Right lobe of liver (tissue), 6 donors: ENCODE measurements at places on chromosomes 6 and 20.

GRCh38 chr6:22838345-22838744, 269.0 kb downstream of the HDGFL1 start:
- DNase-seq = no peak

GRCh38 chr6:30450909-30451841, 38.1 kb upstream of the HLA-E start:
- peak; percentile 55 for DNase-seq

DNA sequence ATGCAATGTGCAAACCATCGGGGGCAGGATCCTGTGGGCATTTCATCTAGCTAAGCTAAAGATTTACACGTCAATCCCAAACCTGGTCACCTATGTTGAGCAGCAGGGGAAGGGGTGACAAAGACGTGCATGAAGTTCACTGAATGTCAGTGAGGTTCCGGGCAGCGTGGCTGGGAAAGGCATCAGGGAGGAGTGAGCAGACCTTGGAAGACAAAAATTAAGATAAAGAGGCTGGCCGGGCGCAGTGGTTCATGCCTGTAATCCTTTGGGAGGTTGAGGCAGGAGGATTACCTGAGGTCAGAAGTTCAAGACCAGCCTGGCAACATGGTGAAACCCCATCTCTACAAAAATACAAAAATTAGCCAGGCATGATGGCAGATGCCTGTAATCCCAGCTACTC, 126.1 kb downstream of the PREX1 start:
- DNase-seq = no peak

DNA sequence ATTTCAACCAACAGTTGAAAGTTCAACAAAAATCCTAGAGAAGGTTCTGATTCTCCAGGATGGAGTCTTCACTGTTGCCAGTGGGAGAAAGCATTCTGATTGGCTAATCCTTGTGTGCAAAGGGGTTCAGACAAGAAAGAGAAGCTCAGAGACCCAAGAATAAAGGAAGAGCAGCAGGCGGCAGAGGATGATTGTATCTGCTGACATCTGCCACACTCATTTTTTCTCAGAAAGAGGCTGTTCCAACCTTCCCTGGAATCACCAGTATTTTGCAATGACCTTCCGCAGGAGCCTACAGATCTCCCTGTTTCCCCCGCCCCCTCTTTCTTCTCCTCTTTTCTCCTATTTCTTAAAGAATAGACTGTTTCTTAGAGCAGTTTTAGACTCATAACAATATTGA, 376.7 kb downstream of the CDH26 start:
- no peak for DNase-seq

- DNase-seq = no peak
Measured at GRCh38 chr6:85002847-85003246, 238.4 kb upstream of the TBX18 start.

DNA sequence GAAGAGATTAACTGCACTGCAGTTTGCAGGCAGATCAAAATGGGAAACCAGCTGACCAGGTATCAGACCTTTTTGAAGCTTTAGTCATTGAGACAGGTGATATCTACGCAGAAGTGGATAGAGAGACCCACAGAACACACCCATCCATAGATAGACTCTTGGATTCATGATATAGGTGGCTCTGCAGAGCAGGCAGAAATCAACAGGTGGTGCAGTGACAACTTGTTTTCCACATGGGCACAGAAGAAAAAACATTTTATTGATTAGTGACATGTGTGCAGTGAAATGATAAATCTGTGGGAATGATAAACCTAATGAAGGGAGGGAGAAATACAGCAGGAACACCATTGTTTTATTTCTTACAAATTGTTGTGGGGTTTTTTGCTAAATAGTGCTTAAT, 45.2 kb downstream of the NUDT3 start:
- no peak for DNase-seq
